ENCODE measurements at places on chromosomes 7 and 10.

DNA sequence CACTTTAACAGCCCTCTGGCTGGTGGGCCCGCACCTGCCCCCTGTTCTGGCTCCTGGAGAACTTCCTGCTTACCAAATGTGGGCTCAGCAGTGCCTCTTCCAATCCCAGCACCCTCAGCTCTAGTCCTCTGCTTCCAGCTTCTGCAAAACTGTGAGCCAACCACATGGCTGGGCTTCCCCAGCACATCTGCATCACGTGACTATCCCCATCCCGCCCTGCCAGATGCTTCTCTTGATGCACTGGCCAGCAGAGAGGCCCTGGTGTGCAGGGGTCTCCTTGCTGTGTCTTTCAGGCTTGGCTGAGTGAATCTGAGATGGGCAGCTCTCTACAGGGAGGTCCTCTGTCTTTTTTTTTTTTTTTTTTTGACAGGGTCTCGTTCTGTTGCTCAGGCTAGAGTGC, 43.8 kb upstream of the DMBT1 start:
- DNase-seq = no peak

- no peak for DNase-seq
These were observed 340.5 kb downstream of the TNS3 start for GRCh38 chr7:47241112-47242065.

- DNase-seq = no peak
These were observed 64.3 kb downstream of the MYL10 start for GRCh38 chr7:101564778-101565211.

DNA sequence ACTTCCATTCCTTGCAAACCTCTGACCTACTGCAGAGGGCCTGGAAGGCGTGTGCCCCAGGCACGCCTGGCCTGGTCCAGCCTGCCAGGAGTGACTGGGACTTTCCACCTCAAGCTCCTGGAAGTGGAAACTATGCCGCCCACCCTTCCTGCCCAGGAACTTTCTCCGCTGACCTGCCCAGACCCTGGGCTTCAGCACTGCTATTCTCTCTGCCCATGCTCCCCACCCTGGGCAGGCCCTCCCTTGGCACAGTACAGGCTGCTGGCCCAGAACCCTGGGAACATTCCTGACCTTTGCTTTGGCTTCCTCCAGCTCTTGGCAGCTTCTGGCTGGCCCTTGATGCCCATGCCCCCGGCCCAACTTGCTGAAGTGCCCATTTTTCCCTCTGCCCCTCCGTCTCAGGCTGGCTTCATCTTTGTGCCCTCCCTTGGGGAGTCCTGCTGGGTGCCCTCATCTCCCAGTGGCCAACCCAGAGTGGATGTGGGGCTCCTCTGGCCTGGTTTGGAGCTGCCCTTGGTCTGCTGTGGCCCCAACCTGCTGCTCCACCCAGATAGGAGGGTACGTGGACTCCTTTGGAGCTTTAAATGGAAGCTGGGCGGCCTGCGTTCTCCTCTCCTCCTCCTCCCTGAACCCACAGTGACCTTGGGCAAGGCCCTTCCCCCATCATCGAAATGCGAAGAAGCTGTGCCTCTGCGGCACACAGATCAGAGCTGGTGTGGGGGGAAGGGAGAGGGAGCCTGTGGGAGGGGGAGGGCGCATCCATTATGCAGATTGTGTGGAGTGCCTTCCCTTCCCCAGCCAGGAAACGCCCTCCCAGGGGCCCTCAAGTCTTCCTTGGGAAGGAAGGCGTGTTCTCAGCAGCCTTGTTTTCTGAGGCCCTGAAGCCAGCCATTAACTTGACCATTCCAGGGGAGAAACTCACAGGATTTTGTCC, 3.4 kb downstream of the MMRN2 start:
- DNase-seq = no peak

DNA sequence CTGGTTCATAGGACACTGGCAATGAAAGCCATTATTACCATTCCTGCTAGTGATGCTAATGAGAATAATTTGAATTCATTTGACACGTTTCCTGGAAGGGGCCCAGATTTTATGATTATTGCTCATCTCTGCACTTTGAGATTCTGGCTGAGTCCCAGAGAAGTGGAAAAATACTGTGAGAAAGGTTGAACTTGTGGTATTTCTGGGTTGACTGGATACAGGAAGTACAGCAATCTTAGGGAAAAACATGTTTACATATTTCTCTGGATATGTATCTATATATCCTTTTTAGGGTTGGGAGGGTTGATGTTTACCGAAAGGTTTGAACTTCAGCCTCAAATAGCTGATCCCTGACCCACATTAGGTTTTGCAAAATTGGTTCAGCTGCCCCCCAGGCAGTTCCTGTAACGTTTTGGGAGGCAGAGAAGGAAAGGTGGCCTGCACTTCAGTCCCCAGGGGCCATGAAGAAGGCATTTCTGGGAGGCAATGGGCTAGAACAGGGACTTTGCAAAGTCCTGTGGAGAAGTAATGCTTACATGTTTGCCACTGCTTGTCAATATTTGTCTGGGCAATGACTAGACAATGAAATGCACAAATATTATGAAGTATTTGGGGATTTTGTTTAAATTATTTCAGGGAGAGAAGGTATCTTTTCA, 253.7 kb upstream of the PITRM1 start:
- no peak for DNase-seq

DNA sequence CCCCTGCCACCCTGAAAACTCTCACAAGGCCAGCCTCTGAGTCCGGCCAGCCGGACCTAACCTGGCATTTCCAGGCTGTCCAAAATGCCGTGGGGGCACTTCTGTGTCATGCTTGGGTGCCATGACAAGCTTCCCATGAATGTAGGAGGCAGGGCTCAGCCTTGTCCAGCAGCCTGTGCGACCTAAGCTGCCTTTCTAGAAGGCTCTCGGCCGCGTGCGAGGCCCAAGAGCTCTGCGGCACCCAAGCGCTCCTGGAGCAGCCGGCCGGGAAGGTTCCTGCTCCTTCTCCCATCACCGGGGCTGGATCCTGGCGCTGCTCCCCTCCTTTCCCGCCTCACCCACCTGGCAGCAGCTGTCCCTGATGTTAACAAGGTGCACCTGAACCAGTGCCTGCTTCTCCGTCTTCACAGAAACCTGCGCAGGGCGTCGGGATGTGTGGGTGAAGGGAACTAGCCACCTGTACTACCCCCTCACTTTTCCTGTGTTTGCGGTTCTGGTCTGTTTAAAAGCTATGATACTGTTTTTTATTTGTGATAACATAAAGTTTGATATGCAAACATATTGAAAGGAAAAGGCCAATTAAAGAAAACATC, 6.1 kb downstream of the GPER1 start:
- no peak for DNase-seq

Data from NCI-H345 (cell line).